ENCODE measurements at places on chromosomes 5 and 9.

GRCh38 chr5:129541051-129541450 is 81.0 kb downstream of the ADAMTS19 start:
- no peak for DNase-seq

- DNase-seq = peak; percentile 80
Measured at GRCh38 chr5:134845852-134846640, at the start of gene C5orf24. TSS of gene C5orf24 (plus strand) at chr5:134845968. CDS start at chr5:134854901, 8,933 bp downstream.

DNA sequence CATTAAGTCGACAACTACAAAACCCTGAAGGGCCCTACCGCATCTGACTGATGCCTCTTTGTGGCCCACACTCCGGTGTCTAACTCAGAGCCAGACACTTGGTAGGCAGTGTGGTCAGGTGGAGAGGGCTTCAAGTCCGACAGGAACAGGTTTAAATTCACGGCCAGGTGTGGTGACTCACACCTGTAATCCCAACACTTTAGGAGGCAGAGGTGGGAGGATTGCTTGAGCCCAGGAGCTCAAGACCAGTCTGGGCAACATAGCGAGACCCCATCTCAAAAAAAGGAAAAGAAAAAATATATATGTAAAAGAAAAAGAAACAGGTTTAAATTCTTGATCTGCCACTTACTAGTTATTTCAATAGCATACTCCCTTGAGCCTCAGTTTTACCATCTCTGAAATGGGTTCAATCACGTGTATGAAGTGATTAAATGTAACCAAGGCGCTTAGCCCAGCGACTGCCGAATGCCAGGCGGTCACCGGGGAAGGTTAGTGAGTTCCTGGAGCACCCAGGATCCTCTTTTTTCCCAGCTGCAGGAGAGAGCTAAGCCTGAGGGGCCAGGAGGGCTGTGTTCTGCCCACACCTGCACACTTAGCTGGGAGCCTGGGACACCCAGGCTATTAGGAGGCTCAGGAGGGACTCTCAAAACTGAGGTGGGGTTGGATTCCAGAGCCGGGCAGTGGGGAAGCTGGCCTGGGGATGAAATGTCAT is 943 bp downstream of the CLTB start:
- no peak for DNase-seq

DNA sequence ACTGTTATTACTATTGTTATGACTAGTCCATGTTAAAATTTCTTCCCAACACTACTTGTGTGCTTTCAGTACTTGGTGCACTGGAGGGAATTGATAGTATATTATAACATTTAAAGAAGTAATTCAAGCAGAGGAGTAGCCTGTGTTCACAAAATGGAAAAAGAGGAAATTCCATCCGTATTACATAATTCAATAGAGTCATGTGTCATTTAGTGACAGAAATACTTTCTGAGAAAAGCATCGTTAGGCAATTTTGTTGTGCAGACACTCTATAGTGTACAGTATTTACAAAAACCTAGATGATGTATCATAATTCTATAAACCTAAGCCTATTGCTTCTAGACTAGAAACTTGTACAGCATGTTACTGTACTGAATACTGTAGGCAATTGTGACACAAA is 78.3 kb upstream of the PCSK5 start:
- DNase-seq = no peak

DNA sequence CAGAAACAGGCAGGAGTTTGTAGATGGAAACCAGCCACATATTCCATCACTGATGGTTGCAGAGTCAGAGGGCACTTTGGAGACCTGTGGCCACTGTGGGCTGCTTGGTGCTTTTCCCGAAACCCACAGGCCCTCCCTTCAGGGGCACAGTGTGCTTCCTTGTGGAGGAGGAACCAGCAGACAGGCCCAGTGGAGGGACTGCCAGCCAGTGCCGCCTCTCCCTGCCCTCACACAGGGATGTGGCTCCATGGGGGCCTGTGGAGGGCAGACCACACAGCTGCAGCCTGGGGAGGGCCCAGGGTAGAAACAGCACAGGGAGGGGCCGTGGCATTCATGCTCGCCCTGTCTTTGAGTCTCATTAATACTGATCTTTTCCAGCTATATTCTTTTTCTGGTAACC is 35.2 kb downstream of the CEP72 start:
- DNase-seq = no peak

- DNase-seq = no peak
Measured at GRCh38 chr9:89596937-89597555, 7.8 kb upstream of the GADD45G start.

DNA sequence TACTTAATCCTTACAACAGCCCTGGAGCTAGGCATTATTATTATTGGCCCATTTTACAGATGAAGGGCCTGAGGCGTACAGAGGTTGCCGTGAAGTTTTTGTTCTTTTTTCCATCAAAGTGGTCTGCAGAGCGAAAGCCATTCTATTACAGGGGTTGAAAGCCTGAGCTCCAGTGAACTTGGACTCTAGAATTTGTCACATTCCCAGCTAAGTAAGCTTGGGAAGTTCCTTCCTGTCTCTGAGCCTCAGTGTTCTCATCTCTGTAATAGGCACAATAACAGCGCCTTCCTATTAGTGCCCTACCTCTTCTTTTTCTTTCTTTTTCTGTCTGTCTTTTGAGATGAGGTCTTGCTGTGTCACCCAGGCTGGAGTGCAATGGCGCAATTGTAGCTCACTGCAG is 44.2 kb upstream of the NKX2-5 start:
- no peak for DNase-seq

DNA sequence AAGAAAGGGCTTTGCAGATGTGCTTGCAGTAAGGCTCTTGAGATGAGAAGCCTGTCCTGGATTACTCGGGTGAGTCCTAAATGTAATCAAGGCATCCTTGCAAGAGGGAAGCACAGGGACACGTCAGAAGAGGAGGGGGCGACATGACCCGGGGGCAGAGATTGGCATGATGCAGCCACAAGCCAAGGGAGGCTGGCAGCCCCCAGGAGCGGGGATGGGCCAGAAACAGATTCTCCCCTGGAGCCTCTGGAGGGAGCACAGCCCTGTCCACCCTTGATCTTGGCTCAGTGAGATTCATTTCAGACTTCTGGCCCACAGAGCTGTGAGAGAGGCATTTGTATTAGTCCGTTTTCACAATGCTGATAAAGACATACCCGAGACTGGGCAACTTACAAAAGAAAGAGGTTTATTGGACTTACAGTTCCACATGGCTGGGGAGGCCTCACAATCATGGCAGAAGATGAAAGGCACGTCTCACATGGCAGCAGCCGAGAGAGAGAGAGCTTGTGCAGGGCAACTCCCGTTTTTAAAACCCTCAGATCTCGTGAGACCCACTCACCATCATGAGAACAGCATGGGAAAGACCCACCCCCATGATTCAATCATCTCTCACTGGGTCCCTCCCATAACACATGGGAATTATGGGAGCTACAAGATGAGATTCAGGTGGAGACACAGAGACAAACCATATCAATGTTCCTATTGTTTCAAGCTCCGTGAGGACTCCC is 76.1 kb downstream of the ADAMTS2 start:
- DNase-seq = no peak

GRCh38 chr9:34380034-34380510 is 3.4 kb upstream of the MYORG start:
- no peak for DNase-seq

DNA sequence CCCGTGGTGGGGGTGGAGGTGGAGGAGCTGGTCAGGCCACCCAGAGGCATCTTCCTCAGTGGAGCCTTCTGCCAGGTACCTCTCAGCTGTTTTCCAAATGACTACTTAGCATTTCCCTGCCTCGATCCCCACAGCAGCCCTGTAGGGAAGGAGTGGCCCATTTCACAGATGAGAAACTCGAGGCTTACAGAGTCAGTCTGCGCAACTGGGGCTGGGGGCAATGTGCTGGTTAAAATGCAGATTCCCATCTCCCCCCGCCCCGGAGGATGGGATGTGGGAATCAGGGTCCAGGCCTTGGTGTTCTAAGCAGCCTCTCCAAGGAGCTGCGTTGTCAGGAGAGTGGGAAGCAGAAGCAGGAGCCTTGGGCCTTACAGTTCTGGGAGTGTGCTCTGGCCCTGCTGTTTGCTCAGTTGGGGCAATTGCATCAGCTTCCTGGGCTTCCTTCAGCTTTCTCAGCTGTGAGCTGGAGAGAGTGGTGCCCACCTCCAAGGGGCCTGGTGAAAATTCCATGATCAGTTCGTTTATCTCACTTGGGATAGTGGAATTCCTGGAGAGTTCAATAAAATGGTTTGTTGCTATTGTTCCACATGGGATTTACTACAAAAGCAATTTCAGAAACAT is 19.4 kb downstream of the ERGIC1 start:
- DNase-seq = no peak

DNA sequence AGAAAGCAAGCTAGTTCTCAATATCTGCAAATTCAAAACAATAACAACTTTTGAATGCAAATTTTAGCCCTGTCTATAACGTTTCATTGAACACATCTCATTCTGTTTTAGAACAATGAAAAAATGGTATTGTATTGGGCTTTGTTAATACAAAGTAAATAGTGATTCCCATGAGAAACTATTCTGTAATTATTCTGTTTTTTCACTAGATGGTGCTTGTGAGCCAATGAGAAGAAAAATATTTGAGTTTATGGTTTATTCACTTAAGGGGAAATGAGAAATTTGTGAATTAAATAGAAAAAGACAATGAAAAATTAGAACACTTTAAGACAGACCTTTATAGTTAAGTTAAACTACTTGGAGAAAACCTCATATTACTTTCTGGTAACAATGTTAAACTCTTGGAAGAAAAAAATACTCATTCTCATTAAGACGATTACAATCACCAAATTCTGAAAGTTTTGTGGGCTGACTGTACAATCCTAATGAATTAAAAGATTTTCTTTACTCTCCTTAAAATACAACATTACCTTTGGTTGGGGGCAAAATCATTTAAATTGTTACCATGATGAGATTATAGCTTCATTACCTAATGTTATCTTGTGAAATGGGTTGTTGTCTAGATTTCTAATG is 127.0 kb downstream of the NNT start:
- no peak for DNase-seq

DNA sequence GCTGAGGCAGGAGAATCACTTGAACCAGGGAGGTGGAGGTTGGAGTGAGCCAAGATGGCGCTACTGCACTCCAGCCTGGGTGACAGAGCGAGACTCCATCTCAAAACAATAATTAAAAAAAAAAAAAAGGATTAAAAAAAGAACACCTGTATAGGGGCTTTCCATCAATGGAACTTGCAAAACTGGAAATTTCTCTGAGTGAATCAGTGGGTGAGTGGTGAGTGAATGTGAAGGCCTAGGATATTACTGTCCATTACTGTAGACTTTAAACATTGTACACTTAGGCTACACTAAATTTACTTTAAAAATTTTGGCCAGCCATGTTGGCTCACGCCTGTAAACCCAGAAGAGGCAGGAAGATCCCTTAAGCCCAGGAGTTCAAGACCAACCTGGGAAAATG is 5.7 kb upstream of the RARS1 start:
- DNase-seq = no peak

GRCh38 chr5:38420246-38420645 is 136.2 kb downstream of the LIFR start:
- DNase-seq = no peak

- no peak for DNase-seq
Measured at GRCh38 chr5:144156767-144157171, 13.7 kb downstream of the YIPF5 start.

DNA sequence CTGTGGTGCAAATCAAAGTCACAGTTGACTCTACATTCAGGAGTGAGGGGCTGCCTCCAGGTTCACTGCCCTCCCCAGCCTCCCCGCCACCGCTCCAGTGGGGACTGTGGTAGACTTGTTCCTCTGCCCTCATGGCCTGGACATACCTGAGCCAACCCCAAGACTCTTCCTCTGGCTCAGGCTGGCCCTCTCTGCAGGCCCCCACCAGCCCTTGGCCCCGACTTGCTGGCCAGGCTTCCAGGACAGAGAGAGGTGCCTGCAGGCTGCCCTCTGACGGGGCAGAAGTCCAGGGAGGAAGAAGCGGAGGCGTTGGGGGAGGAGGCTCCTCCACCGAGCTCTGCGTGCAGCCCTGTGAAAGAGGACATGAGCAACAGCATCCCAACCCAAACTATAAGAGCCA is 2.8 kb upstream of the SARDH start:
- no peak for DNase-seq

GRCh38 chr9:97572892-97573365 is 60.2 kb downstream of the TSTD2 start:
- DNase-seq = no peak

DNA sequence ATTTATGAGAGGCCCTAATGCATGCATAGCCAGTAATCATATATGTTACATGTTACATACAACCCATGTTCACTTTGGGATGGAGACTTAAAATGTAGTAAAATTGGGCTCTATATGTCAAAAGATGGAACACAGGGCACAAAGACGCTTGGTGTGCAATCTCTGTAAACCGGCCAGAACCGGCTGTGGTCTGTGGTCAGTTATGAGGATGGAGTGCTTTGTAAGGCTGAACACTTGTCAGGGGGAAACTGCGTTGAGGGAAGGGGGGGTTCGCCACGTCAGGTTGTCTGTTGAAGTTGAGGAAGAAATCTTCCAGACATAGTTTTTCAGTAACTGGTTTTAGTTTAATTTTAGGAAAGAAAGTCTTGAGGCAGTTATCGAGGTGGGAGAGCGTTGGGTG is 2.7 kb upstream of the CKMT2 start:
- DNase-seq = no peak

- DNase-seq = no peak
Measured at GRCh38 chr5:96455789-96456188, 22.7 kb upstream of the PCSK1 start.

GRCh38 chr5:67417839-67418238 is 221.2 kb upstream of the CD180 start:
- DNase-seq = no peak

DNA sequence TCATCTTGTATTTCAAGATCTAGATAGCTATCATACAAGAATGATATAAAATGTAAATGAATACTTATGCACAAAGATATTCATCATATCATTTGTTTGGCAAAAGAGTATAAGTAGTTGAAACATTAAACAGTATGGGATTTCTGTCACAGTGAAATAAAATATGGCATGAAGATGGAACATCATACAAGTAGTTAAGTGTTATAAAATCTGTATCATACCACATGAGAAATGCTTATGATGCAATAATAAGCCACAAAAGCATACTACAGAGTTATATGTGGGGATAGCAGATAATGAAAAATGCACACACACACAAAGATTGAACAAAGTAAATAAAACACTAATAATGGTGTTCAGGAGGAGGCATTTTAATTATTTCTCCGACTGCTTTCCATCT is 838.0 kb upstream of the DMAC1 start:
- no peak for DNase-seq

GRCh38 chr5:44345871-44346270 is 43.3 kb downstream of the FGF10 start:
- no peak for DNase-seq

DNA sequence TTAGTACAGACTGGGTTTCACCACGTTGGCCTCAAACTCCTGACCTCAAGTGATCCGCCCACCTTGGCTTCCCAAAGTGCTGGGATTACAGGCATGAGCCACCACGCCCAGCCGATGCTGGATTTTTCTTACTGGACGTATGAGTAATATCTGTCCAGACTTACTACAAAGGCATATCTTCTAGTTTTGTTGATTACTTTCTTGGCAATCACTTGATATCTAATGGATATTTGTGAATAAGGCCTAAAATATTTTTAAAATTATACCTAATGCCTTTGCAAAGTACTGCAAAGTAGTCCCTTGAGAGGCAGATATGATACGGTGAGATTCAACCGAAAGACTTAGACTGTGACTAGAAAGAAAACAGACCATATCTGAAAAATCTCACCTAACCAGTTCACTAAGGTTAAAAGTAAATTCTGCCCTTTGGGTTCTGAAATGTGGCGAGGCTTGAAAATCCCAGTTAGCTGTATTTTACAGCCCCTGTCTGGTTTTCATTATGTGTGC is 152.1 kb downstream of the GNAQ start:
- no peak for DNase-seq
